ENCODE measurements at places on chromosomes 6 and 20. TPM values are rescaled to one million over a fixed set of nuclear protein-coding genes. Genes with fewer than 3 reads are reported as not detected.

DNA sequence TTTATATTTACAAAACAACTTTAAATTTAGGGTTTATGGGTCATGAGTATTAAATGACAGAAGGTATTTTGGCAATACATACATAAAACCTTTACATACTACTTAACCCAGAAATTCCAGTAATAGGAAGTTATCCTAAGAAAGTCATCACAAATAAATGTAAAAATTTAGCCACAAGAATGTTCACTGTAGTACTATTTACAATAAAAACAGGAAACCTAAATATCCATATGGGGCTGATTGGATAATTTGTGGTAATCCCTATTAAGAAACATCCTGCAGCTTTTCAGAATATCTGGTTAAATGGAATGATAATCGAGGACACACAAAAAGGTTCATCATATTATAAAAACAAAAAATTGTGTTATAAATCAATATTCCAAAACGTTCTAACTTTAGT lies 44.4 kb downstream of the TRAM2 start:
- DNase-seq: no peak

- DNase-seq: peak; percentile 92
Measured at GRCh38 chr6:71404145-71404966, 115.7 kb downstream of the OGFRL1 start.

GRCh38 chr6:37587866-37588734 lies 88.4 kb upstream of the CCDC167 start:
- no peak for DNase-seq

DNA sequence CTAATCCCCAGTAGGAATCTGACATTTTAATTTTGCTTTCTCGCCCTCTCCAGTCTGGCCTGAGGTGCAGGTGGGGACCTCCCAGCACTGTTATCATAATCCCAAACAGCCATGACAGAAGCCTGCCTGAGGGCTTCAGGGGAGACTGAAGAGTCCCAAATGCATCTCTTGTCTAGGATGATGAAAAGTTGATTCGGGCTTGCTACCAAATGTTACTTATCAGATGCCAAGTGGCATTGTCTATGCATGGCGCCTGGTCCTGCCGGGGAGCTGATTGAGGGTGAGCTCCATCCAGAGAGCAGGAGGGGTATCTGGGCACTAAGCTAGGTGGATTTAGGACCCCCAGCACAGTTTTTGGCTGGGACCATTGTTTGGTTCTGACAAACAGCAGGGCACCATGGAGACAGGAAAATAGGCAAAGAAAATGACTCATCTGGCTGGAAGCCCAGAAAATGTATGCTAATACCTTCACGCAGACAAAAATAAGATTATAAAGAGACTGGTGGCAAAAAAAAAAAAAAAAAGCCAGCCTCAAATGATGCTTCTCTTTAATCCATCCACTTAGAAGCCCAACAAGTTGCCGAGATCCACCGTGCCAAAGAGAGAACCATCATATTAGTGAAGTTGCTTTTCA lies 513.7 kb upstream of the SULF2 start:
- DNase-seq: peak; percentile 95

- no peak for DNase-seq
Measured at GRCh38 chr6:117911660-117912059, 4.6 kb downstream of the SLC35F1 start.

GRCh38 chr6:32436995-32437836 lies 2.5 kb upstream of the HLA-DRA start:
- no peak for DNase-seq

GRCh38 chr20:64129146-64129782 lies 21.9 kb upstream of the NPBWR2 start:
- DNase-seq: no peak

GRCh38 chr20:62319346-62319909 lies 16.6 kb downstream of the ADRM1 start:
- DNase-seq: no peak

GRCh38 chr6:111623046-111623718 lies 17.5 kb upstream of the TRAF3IP2 start:
- DNase-seq: no peak

DNA sequence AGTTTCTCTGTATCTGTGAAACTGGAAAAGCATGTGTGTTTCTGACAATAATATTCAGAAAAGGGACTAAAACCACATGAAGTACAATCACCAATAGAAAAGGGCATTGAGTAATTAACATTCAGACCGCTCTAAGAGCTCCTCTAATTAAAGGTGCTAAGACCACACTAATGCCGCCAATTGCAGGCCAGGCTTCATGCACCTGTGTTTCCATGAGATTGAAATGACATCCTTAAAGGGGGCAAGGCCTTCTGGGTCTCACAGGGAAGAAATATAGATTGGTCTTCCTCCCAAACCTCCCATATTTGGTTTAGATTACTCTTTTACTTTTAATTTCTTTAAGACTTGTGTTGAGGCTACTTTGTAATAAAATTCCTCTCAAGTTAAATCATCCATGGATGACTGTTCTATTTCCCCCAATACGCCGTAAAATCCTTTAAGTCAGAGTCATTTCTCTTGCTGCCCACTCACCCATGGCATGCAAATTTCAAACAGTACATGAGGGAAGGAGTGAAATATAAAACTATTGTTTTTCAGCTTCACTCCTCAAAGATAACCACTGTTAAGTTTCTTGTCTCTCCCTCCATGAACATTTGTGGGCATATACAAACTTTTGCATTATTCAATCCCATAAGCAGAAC lies 110.6 kb downstream of the UBE3D start:
- no peak for DNase-seq

- DNase-seq: no peak
Measured at GRCh38 chr20:16100111-16100510, 473.1 kb downstream of the KIF16B start.

GRCh38 chr6:51841626-51842025 lies 245.8 kb downstream of the PKHD1 start:
- DNase-seq: no peak

DNA sequence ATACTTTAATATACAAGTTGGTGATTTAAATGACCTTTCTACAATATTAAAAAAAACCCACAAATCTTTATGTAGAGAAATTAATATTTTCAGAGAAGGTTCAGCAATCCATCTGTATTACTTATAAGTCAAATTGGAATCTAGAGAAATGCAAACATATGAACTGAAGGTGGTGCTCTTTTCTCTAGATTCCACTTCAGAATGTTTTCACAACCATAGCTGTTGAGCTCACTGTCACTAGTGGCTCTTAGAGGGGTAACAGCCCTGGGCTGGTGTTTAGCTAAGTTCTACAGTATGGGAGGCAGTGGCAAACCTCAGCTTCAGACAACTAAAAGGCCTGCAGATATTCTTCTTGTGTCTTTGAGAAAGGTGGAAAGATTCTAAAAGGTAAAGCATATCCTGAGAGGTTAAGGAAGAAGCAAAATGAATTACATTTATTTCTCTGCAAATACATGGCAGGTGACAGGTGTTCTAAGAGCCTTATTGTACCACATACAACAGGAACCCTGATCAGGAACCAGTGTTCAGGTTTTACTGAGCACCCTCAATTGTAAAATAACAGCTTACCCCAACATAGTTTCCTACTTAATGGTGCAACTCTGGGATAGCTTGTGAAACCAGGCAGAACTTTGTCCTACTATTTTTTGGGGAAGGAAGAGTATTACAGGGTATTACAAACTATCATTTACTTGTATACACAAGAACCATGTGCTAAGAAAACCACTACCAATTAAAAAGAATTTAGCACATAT lies 56.6 kb upstream of the SAMHD1 start:
- DNase-seq: peak; percentile 44

DNA sequence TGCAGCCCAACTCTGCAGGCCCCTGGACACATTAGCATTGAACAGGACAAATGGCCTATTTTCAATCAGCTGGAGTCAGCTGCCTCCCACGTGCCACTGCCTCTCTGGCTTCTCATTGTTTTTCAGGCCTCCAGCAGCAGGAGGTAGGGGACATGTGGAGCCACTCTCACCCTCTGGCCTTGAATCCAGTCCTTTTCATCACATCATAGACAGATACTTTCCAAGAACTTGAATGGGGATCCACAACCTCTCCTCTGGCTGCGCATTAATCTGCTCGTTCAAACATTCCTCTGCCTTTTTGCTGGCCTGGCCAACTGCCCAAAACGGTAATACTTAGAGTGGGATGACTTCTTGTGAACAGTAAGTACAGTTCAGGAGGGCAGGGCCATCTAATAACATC lies 592.3 kb downstream of the PKHD1 start:
- no peak for DNase-seq

- DNase-seq: no peak
Measured at GRCh38 chr6:4178737-4179333, 43.5 kb upstream of the ECI2 start.

GRCh38 chr20:37823296-37823980 lies 79.5 kb upstream of the VSTM2L start:
- DNase-seq: no peak

- no peak for DNase-seq
Measured at GRCh38 chr20:59591061-59591460, 13.3 kb upstream of the PHACTR3 start.

GRCh38 chr6:31058128-31058894 lies 48.0 kb downstream of the MUC22 start:
- DNase-seq: peak; percentile 78

- DNase-seq: no peak
Measured at GRCh38 chr20:57616143-57616951, 3.9 kb downstream of the ZBP1 start.

DNA sequence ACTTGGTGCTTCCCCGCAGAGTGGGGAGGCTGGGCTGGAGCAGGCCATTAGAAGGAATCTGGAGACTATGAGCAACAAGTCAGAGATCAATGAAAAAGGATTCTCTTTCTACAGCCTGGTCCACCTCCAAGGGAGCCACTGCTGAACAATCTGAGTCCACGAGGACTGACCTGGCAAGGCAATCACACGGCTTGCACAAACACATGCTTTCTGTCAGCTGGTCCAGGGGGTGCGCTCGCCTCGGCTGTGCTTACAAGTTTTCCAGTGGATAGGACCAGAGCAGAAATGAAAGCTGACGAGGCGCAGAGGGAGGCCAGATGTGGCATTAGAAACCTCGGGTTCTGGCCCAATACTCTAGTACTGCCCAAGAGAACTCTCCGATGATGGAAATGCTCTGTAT lies 18.1 kb downstream of the KCNK5 start:
- DNase-seq: no peak

GRCh38 chr20:50092436-50092835 lies 20.5 kb downstream of the UBE2V1 start:
- DNase-seq: no peak

- no peak for DNase-seq
Measured at GRCh38 chr6:40516429-40516828, 70.7 kb downstream of the LRFN2 start.

- no peak for DNase-seq
Measured at GRCh38 chr6:4354181-4354580, 218.8 kb upstream of the ECI2 start.

DNA sequence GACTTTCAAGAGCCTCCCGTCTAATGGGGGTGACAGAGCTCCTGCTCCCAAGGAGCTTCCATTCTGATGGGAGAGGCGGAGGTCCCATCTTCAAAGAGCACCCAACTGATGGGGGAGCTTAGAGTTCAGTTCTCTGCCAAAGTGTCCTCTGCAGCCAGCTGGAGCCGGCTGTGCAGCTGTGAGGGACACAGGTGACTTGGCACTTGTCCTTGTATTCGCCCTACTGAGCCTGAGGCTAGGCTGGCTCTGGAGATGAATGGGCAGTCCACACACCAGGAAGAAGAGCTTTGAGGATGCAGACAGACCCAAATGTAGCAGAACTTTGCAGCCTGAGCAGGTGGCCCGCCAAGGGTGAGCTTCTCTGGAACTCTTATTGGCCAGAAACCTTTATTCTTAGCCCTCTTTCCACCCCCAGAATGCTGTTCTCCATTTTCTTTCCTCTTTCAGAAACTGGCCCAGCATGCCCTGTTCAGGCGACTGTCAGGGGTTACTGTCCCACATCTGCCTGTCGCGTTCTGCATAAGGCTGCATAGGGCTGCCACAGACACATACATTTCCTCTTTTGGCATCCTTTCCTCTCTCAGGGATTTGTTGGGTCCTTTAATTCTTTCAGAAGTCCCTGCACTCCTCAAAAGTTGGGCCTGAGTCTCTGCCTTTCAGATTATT lies 108.7 kb upstream of the LRFN2 start:
- no peak for DNase-seq

DNA sequence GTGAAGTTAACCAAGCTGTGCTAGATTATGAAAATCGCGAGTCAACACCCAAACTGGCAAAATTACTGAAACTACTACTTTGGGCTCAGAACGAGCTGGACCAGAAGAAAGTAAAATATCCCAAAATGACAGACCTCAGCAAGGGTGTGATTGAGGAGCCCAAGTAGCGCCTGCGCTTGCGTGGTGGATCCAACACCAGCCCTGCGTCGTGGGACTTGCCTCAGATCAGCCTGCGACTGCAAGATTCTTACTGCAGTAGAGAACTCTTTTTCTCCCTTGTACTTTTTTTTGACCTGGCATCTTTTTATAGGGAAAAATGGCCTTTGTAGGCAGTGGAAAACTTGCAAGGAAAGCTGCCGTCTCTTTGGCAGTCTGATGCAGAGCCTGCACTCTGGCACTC lies 6.8 kb downstream of the GID8 start:
- no peak for DNase-seq

DNA sequence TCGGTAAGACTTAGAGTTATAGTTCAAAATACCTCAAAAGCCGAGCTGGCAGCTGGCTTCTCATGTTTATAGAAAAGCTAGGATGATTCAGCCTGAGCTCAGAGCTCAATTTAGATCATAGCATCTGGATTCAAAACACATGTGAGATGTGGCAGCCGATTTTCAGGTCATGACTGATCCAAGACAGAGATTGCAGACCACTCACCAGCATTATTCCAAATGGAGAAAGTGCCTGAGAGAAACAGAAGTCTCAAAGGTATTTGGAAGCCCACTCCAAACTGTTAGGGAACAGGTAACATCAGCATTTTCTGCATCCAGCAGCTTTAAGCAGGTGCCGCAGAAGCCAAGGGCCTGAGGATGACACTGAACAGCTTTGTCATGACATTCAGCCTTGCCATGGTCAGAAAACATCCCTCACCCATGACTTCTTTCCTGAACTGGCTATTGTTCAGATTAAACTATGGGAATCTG lies 102.2 kb downstream of the BACH2 start:
- peak; percentile 52 for DNase-seq

GRCh38 chr6:117590447-117590846 lies 11.9 kb downstream of the GOPC start:
- no peak for DNase-seq

DNA sequence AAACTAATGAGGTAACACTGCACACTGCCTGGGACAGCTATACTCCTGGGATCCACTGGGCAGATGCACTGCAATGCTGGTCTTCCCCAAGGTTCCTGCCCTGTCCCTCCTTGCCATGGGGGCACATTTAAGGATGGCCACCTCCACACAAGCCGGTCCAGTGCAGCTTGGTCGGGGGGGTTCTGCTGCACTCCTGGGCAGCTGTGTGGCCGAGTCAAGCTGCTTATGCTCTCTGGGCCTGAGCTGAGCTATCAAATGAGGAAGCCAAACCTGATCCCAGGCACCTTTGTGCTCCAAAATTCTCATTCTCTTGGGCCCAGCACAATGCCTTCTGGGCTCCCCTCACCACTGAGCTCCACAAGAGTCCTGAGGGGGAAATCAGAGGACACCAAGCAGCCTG lies 37.3 kb downstream of the NINL start:
- DNase-seq: no peak

The FAM209B gene
- not detected for total RNA-seq

The LPIN3 gene
- 0.77 TPM for total RNA-seq

The SEMG1 gene
- total RNA-seq: not detected

The CCND3 gene
- total RNA-seq: 55.6 TPM

The PTGIS gene
- total RNA-seq: 0.13 TPM

The PRRT1 gene
- total RNA-seq: under 0.01 TPM

The DLK2 gene
- 0.76 TPM for total RNA-seq

The HDGFL1 gene
- total RNA-seq: not detected

The PTPRT gene
- not detected for total RNA-seq

The MAFB gene
- 8.0 TPM for total RNA-seq

The CTAGE9 gene
- not detected for total RNA-seq

The GPR6 gene
- not detected for total RNA-seq

Measured in dermis microvascular lymphatic vessel endothelial cell (primary cell).